HTR-8/SVneo (cell line): ENCODE measurements at places on chromosomes 5 and 9.

GRCh38 chr5:149766460-149767280 is 36.6 kb downstream of the PPARGC1B start:
- DNase-seq, result no peak

DNA sequence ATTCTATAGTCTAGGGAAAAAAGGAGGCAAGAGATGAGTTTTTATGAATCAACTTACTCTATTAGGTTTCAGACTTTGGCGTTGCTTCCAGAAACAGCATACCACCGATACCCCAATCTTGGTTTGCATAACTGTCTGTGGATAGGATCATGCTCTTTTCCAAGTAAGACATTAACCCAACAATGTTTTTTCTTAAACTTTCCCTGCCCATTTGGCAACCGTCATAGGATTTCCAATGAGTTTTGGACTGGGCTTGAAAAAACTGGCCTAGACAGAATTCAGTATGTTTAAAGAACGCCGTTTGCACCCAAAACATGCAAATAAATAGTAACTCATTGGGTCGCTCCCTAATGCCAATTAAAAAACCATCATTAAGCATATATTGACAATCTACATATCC is 106.0 kb downstream of the SMIM23 start:
- no peak for DNase-seq

- no peak for DNase-seq
These were observed 40.5 kb upstream of the HMCN2 start for GRCh38 chr9:130225071-130225470.

GRCh38 chr5:141223112-141223783 is at the start of gene PCDHB14:
PCDHB14 (plus strand) TSS chr5:141223343; CDS start chr5:141223506, 163 bp downstream.
- peak; percentile 47 for DNase-seq

DNA sequence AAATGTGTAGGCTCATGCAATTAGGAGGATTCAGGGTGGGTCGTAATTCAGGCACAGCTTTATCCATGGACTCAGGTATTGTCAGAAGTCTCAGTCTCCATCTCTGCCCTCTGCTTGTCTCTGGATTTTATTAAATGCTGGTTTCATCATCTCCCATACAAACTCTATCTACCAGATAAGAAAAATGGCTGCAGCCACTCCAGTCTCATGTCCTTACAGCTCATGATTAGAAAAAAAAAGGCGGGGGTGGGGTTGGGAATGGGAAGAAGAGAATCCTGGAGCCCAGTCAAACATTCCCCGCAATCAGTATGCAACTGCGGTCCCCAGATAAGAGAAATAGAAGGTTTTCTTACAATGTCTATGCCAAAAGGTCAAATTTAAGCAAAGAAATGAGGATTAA is 7.6 kb upstream of the FBXO38 start:
- DNase-seq, result no peak

DNA sequence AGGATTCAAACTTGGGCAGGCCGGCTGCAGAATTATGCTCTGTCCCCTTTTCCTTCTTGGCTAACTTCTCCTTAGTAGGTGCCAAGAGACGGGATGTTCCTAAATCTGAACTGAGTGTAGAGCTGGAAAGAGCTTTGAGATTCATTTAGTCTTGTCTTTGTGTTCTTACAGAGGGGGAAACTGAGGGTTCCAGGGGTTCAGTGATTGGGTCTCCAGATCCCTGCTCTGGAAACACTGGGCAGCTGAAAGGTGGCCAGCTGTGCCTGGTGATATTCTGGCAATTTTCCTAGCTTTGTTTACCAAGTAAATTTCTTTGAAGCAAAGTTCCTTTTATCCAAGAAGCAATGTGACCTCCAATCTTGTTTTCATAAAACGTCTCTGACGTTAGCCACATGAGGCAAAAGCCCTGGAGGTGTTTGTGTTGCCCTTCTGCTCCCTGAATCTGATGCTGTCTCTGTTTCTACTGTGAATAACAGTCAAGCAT is 288.7 kb downstream of the ZSWIM6 start:
- DNase-seq, result no peak

GRCh38 chr9:83511051-83511450 is 27.1 kb downstream of the FRMD3 start:
- no peak for DNase-seq

DNA sequence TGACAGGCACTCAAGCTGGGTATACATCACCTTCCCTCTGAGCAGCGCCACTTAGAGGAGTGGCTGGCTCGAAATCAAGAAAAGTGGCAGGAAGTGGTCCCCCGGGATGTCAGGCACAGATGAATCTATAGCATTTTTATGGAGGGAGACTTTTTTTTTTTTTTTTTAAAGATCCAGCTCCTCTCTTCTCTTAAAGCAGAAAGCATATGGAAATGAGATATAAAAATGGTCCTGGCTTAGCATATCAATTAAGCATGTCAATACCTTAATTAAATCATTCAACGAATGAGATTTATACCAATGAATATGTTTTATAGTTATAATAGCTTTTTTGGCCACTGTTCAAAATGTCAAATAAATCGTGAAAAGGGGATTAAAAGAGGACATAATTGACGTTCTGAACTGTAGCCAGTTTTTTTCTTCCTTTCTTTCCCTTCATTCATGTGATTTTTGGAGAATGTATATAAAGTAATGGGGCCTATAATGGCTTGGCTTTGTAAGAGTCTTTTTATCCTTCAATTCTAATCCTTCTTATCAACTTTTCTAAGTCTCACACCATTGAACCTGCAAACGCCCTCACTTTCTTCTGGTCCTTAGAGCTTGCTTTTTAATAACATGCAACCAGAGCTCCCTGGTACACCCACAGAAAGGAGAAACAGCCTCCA is 319.2 kb upstream of the PANK3 start:
- DNase-seq, result no peak

DNA sequence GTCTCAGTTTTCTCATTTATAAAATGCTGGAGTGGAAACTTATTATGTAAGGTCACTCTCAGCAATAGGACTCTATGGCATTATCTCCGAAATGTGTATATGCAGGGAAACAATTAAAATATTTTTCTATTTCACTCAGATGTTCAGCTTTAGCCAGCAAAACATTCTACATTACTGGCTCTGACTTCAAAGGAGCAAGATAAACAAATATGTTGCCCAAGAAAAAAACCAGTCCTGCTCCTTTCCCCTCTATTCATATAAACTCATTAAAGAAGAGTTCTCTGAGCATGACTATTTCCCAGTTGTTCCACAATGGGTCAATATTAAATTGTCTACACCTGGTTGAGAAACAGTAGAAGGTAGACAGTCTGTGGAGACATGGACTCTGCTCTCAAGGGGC is 155.0 kb downstream of the NPR3 start:
- DNase-seq, result no peak

DNA sequence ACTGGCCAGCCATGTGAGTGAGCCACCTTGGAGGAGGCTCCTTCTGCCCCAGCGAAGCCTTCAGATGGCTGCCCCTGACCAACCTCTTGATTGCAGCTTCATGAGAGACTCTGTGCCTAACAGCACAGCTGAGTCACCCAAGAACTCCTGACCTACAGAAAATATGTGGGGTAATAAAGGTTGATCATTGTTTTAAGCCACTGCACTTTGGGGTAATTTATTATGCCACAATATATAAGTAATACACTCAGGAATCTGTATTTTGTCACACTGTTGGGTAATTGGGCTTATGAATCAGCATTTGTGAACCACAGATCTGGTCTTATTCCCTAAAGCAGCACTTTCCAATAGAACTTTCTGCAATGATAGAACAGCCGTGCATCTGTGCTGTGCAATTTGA is 24.4 kb upstream of the VDAC1 start:
- DNase-seq, result no peak

GRCh38 chr5:68428231-68428811 is 212.8 kb downstream of the PIK3R1 start:
- DNase-seq, result no peak
